ENCODE measurements at places on chromosomes 5 and 9.

DNA sequence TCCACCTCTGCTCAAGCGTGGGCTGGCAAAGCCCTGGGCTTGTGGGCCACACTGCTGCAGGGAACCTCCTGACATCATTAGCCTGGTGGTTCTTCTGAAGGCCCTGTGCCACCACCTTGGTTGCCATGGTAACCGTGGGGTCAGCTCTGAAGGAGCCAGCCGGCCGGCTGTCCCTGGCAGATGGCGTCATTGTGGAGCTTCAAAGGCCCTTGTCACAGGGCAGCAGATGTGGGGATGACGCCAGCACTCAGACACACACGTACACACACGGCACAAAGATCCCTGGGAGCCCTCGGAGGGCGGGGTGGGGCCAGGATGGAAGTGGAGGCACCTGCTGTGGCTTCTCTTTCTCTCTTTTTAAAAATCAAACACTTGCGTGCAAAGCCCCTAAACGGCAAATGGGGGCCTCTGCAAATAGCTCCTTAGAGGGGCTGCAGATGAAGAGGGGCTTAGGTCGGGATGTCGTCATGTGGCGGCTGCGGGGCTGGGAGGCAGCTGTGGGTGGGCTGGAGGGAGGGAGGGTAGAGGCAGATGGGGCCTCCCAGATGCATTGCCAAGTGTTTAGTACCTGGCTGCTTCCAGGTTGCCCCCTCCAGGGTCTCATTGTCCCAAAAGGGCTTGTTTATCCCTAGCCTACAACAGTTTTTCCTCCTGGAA is 19.5 kb upstream of the RPL26L1 start:
- no peak for DNase-seq
- H3K4me1 ChIP-seq: no peaks in the 10 kb centered on the region
- no peak overlapping the region for H3K27ac ChIP-seq
- no peak overlapping the region for H3K4me3 ChIP-seq
- peaks cover 3% of the 10 kb centered on the region for H3K27me3 ChIP-seq

- DNase-seq: no peak
- H3K27ac ChIP-seq: no peak overlapping the region
- no peaks in the 10 kb centered on the region for H3K4me1 ChIP-seq
- no peaks in the 10 kb centered on the region for H3K27me3 ChIP-seq
Measured at GRCh38 chr5:113678202-113678601, 164.7 kb downstream of the YTHDC2 start.

DNA sequence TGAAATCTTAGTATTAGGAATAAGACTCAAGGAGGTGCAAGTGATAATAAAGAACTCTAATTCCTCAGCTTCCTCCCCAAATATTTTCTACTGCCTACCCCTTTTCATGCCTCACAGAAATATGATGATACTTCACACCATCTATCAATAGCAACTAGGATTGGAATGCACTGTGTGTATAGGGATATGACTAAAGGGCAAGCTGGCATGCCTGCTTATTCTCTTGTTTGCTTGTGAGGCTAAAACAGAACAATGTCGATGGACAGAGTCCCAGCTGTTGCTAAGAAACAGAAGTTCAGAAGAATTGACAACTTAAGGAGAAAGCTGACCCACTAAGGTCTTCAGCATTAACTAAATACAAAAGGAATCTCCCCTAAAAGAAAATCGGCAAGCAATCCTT is 9.7 kb upstream of the CHD1 start:
- H3K4me1 ChIP-seq: peaks cover 20% of the 10 kb centered on the region
- H3K4me3 ChIP-seq: no peak overlapping the region
- no peaks in the 10 kb centered on the region for H3K36me3 ChIP-seq
- no peak for DNase-seq

GRCh38 chr9:83466351-83466750 is 71.8 kb downstream of the FRMD3 start:
- peaks cover 3% of the 10 kb centered on the region for H3K27me3 ChIP-seq
- H3K4me1 ChIP-seq: no peaks in the 10 kb centered on the region
- DNase-seq: no peak

DNA sequence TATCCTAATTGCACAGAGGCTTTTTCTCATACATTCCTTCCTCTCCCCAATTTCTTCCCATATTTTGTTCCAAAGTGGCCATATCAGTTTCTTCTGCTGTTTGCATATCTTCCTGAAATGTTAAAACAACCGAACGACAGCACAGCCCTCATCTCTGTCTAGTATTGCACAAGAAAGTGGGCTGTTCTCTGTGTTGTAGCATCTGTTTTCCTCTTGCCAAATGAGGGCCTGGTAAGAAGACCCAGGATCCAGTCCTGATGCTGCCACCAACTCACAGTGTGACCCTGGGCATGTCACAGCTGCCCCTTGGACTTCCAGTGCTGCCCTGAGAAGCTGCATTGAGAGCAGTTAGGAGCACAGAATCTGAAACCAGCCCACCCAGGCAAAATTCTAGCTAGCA is 4.1 kb downstream of the SLC31A2 start:
- DNase-seq: no peak
- H3K4me3 ChIP-seq: no peak overlapping the region
- H3K4me1 ChIP-seq: peaks cover 29% of the 10 kb centered on the region
- H3K27me3 ChIP-seq: peaks cover 1% of the 10 kb centered on the region

- H3K27ac ChIP-seq: no peak overlapping the region
- DNase-seq: no peak
- no peaks in the 10 kb centered on the region for H3K4me1 ChIP-seq
- no peak overlapping the region for H3K4me3 ChIP-seq
- no peaks in the 10 kb centered on the region for H3K36me3 ChIP-seq
- H3K27me3 ChIP-seq: peaks cover 3% of the 10 kb centered on the region
Measured at GRCh38 chr5:126715765-126716164, 61.2 kb upstream of the LMNB1 start.

DNA sequence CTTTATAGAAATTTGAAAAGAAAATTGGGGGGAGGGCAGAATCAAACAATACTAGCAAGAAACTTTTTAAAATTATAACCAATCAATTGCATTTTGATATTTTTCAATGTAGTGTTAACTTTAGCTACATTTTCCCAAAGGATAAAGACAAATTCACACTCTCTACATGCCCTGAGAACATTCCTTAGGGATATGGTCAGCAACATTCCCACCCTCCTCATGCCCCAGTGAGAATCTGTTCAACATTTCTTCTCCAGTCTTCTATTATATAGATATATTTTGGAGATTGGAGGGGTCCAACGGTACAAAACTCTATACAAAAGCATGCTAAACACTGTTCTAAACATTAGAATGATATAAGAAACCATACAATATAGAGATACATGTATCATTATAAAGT is 11.6 kb upstream of the PRR16 start:
- no peaks in the 10 kb centered on the region for H3K4me1 ChIP-seq
- DNase-seq: no peak
- no peaks in the 10 kb centered on the region for H3K36me3 ChIP-seq

- DNase-seq: no peak
- no peaks in the 10 kb centered on the region for H3K27me3 ChIP-seq
- H3K4me3 ChIP-seq: no peak overlapping the region
- no peak overlapping the region for H3K27ac ChIP-seq
Measured at GRCh38 chr9:128528445-128529160, 23.8 kb upstream of the SPTAN1 start.

DNA sequence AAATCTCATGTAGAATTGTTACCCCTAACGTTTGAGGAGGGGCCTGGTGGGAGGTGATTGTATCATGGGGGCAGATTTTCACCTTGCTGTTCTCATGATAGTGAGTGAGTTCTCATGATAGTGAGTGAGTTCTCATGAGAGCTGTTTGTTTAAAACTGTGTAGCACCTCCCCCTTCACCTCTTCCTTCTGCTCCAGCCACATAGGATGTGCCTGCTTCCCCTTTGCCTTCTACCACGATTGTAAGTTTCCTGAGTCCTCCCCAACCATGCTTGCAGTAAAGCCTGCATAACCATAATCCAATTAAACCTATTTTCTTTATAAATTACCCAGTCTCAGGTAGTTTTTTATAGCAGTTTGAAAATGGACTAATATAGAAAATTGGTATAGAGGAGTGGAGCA is 1783.7 kb upstream of the CDH9 start:
- H3K27me3 ChIP-seq: peaks cover 1% of the 10 kb centered on the region
- peaks cover 3% of the 10 kb centered on the region for H3K36me3 ChIP-seq
- H3K4me1 ChIP-seq: no peaks in the 10 kb centered on the region
- DNase-seq: no peak
- H3K27ac ChIP-seq: no peak overlapping the region

GRCh38 chr9:87250205-87250604 is 247.5 kb upstream of the DAPK1 start:
- DNase-seq: no peak
- H3K27ac ChIP-seq: no peak overlapping the region
- H3K36me3 ChIP-seq: no peaks in the 10 kb centered on the region
- peaks cover 22% of the 10 kb centered on the region for H3K27me3 ChIP-seq

- no peak overlapping the region for H3K27ac ChIP-seq
- DNase-seq: no peak
- H3K27me3 ChIP-seq: no peaks in the 10 kb centered on the region
- H3K4me3 ChIP-seq: no peak overlapping the region
- H3K4me1 ChIP-seq: no peaks in the 10 kb centered on the region
Measured at GRCh38 chr9:93896093-93896492, 59.1 kb downstream of the BARX1 start.

GRCh38 chr5:9056046-9056445 is 489.8 kb downstream of the SEMA5A start:
- H3K27me3 ChIP-seq: no peaks in the 10 kb centered on the region
- H3K4me1 ChIP-seq: no peaks in the 10 kb centered on the region

DNA sequence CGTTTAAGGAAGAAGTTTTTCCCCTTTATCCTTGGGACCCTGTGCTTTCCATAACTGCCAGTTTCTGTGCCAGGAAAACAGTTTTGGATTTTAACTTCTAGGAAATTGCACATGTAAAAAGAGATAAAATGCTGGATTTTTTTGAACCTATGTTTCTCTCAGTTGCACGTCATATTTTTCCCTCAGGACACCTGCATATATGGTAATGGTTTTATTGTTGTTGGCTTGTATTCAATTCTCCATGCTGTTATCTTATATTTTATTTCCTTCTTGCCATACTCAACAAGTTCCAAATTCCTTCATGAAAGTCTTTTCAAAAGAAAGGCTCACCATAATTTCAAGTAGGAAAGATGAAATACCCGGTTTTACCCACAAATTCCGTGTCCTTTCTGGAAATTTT is 7.9 kb upstream of the ADAMTSL1 start:
- H3K4me3 ChIP-seq: no peak overlapping the region
- no peaks in the 10 kb centered on the region for H3K4me1 ChIP-seq
- H3K36me3 ChIP-seq: no peaks in the 10 kb centered on the region
- no peak overlapping the region for H3K27ac ChIP-seq
- H3K27me3 ChIP-seq: peaks cover 3% of the 10 kb centered on the region

GRCh38 chr5:111511174-111511830 is 1.0 kb downstream of the STARD4 start:
- H3K4me3 ChIP-seq: peak overlapping the region; percentile 99
- peaks cover 8% of the 10 kb centered on the region for H3K27me3 ChIP-seq
- peak overlapping the region; percentile 91 for H3K27ac ChIP-seq
- peak; percentile 6 for DNase-seq
- peaks cover 63% of the 10 kb centered on the region for H3K4me1 ChIP-seq

DNA sequence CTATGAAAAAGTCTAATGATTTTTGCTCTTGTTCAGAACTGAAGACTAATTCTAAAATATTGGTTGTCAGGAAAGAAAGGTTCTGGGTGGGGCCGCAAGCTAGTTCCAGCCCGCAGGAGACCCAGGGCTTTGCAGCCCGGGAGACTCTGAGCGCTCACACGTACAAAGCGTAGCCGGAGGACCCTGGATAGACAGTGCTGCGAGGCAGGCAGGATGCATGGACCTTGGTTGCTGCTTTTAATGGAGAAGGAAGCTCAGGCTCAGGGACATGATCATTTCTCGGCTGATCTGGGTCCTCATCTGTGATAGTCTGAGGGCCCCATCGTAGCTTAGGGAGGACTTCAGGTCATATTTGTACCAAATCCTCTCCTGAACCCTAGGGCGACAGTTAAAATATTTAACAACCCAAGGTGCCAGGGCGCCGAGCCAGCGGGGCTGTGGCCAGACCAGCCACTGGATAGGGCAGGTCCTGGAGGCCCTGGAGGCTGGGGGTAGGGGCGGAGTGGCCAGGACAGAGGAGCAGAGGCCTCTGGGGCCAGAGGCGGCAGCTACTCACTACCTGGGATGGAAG is 70.1 kb upstream of the UNC5A start:
- peaks cover 26% of the 10 kb centered on the region for H3K4me1 ChIP-seq
- peaks cover 13% of the 10 kb centered on the region for H3K27me3 ChIP-seq
- no peak overlapping the region for H3K4me3 ChIP-seq
- no peak for DNase-seq

GRCh38 chr5:96856371-96856770 is 19.9 kb upstream of the ERAP2 start:
- H3K27ac ChIP-seq: no peak overlapping the region
- DNase-seq: no peak
- H3K36me3 ChIP-seq: peaks cover 3% of the 10 kb centered on the region
- no peaks in the 10 kb centered on the region for H3K27me3 ChIP-seq
- H3K4me3 ChIP-seq: no peak overlapping the region

- no peak for DNase-seq
- no peak overlapping the region for H3K27ac ChIP-seq
- no peaks in the 10 kb centered on the region for H3K4me1 ChIP-seq
- no peaks in the 10 kb centered on the region for H3K27me3 ChIP-seq
Measured at GRCh38 chr9:23423999-23424398, 402.0 kb downstream of the ELAVL2 start.

DNA sequence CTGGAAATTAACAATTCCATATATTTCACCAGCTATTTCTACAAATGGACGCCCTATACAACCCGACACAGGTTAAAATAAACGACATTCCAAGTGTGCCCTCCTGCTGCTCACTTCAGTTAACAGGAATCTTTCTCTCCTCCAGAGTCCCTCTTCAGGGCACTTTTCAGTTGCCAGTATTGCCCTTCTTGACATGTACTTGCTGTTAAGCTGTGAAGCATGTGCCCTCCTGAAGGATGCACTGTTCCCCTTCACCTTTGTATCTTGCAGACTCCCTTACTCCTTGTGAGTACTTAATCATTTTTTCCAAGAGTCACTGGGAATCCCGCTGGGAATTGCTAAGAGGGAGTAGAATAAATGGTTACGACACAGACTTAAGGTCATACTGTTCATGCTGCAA is 364.1 kb downstream of the CTNND2 start:
- no peak overlapping the region for H3K27ac ChIP-seq
- no peak for DNase-seq
- no peaks in the 10 kb centered on the region for H3K27me3 ChIP-seq

DNA sequence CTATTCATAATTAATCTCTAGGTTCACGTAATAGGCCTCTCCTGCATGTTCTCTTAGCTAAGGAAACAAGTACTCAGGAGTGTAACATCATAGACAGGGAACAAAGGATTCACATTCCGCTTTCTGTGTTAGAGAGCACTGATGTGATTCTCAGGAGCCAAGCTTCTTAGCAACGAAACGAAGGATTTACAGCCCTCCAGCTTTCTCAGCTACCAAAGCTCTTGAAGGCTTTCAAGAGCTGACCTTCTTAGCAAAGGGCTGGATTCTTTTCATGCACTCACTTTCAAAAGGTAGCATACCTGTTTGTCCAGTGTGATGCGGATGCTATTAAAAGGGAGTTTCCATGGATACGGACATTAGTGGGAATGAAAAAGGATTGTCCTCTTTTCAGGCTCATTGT is 107.4 kb downstream of the TUSC1 start:
- no peak for DNase-seq
- H3K27ac ChIP-seq: no peak overlapping the region
- no peaks in the 10 kb centered on the region for H3K27me3 ChIP-seq
- H3K4me1 ChIP-seq: no peaks in the 10 kb centered on the region
- H3K4me3 ChIP-seq: no peak overlapping the region
